T-helper 2 cell (primary cell): ENCODE measurements at places on chromosomes 4 and X.
A peak's percentile ranks its signal among the peaks of the same experiment; 100 is the strongest.

- no peak for DNase-seq
These were observed 10.9 kb upstream of the PGM2 start for GRCh38 chr4:37815591-37815990.

DNA sequence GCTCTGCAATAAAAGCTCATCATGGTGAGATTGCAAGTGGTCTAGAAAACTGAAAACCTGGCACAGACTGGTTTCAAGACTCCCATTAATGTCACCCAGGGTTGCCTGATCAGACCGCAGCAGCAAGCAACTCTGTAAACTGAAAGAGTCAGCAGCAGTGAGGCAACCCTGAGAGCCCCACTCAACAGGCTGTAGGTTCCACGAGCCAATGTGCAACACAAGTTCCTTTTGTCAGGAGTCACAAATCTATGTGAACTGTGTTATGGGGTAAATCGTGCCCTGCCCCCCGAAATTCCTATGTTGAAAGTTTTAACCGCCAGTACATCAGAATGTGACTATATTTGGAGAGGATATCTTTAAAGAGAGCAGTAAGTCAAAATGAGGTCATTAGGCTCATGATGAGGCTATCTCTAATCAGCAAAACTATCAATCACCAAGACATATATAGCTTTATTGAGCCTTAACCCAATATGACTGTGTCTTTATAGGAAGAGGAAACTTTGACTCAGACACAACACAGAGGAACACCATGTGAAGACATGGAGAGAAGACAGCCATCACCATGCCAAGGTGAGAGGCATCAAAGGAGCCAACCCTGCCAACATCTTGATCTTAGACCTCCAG, 94.0 kb downstream of the FBXO8 start:
- DNase-seq = no peak

GRCh38 chr4:142434519-142435224, 411.4 kb downstream of the INPP4B start:
- no peak for DNase-seq

DNA sequence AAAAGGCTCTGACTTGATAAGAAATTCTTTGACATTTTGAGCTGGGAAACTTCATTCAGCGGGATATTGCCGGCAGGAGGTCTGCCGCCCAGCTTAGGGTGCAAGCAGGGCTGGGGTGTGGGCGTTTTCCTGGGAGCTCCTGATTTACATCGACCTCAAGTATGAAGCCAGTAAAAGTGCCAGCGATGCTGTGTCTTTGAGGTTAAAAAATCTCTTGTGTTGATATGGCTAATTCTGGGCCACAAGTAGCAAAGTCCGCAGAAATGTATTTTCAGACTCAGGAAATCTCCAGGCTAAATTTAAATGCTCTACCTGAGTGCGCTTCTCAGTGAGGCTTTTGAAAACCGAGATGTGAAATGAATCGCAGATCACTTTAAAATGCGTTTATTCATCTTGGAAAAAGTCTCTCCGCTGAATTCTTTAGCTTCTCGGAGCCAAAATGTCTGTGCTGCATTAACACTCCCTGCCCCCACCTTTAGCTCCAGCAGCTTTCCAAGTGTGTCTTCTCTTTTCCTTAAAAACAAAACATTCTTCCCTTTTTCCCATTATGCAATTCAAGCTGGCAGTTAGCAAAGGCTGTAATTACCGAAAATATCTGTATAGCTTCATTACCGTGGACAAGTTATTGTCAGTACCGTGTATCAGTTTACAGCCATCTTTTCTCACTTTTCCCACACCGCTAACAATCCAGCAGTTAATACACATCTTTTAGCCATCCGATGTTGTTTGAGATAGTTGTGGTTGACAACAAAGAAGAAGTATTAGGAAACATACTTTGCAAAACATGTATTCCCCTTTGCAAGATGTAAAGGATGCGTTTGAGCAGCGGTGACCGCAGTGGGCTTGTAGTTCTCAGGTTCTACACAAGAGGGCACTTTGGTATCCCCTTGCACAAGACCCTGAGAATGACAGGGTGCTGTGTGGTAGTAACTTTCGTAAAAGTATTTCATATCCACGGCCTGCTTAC, 136.0 kb upstream of the STX18 start:
- no peak for DNase-seq

DNA sequence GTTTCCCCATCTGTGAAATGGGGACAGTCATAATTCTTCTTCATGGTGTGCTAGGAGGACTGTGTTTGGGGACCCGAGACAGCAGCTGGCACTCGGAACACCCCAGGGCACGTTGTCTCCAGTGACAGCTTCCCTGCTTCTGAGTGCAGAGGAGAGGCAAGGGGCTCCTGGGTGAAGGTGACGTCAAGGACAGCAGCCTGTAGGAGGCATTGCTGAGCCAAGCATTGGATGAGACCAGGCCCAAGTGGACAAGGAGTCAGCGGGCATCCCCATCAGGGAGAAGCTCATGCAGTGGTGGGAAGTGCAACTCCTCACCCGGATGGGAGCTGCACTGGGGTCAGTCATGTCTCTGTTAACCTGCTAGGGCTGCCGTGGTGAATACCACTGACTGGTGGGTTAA, 46.1 kb downstream of the EVC start:
- DNase-seq = no peak

GRCh38 chr4:111330786-111331185, 707.9 kb upstream of the PITX2 start:
- DNase-seq = no peak

DNA sequence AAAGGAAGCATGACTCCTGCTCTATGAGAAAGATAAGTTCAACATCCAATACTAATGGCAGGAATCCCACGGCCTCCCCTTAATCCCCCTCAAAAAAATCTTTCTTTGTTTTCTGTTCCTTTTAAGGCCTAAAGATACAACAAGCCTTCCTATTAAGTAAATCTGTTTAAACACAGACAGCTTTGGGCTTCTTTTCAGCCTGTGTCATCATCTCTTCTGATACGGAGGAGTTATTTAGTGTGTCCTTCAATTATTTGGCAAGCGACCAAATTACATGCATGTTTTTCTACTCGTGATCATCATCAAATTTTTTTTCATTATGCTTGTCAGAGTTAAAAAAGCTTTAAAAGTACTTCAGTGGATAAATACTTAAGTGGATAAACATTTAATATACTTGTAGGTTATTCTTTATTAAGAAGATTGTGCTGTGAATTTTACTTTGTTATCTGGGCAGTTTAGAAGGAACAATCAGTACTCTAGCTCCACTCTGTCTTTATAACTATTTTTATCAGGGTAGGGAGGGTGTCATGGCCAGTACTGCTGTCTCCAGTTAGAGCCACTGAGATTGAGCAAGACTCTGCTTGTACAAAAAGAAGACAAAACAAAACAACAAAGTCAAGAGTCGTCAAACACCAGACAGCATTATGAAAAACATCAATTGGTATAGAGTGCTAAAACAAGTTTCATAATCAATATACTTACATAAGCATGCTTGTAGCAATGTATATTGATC, 210.7 kb downstream of the PRR32 start:
- DNase-seq = no peak

DNA sequence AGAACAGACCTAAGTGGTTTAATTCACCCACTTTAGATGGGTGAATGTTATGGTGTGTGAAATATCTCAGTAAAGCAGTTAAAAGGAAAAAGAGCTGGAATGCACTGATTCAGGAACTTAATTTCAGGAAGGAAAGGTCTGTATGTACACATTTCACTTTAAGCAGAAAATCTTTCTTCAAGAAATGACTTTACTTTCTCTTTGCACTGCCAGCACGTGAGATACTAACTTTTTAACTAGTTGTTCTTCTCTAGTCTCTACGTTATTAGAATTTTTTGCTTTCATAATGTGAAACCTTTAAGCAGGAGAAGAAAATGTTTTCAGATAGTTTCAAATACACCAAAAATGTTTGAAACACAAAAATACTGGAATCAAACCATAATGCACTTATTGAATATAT, 18.8 kb downstream of the C4orf46 start:
- DNase-seq = no peak

DNA sequence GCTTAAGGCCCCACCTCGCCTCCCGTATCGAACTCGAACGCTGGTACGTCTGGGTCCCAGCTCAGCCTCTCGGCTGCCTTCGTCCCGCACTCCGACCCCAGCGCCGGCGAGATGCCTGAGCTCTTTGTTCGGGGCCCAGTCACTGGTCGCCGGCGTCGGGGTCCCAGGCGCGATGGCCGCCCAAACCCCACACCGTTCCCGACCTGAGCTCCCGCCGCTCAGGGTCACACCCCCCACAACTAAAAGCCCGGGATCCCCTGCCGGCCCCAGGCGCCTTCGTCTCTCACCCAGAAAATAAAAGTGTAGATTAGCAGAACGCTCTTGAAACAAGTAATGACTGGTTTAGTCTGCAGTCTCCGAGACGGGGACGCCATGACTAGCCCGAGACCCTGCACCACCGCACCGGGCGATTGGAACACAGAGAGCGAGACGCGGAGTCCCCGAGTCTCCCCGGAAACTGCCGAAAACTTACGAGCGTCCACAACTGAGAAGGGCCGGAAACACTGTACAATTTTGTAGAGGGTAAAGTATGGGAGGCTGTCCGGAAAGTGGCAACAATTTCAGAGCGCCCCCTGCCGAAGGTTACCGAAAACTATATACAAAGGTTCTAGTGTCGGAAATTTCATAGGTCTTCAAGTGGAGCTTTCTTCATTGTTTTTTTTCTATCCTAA, at the start of gene TSPAN6:
Gene TSPAN6, minus strand, starts transcription at position 486 of the 671 bp plus-strand sequence. Its CDS starts 112 bp downstream, at position 374.
- DNase-seq = peak; percentile 54

DNA sequence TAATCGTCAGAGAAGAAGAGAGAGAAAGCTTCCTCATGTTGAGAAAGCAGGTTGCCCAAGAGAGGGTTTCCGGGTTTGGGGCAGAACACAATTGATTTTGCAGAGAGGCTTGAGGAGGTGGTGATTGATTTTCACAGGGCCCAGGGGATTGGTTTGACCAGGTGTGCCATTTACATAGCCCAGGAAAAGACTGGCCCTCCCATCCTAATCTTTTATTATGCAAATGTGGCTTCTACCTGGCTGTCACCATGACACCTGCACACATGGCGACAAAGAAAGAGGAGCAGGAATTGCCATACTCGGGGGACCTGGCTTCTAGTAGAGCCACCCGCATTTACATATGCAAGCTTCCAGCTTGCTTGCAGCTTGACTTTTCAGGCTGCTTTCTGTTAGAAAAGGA, 405.3 kb downstream of the PPP4R3C start:
- DNase-seq = no peak

DNA sequence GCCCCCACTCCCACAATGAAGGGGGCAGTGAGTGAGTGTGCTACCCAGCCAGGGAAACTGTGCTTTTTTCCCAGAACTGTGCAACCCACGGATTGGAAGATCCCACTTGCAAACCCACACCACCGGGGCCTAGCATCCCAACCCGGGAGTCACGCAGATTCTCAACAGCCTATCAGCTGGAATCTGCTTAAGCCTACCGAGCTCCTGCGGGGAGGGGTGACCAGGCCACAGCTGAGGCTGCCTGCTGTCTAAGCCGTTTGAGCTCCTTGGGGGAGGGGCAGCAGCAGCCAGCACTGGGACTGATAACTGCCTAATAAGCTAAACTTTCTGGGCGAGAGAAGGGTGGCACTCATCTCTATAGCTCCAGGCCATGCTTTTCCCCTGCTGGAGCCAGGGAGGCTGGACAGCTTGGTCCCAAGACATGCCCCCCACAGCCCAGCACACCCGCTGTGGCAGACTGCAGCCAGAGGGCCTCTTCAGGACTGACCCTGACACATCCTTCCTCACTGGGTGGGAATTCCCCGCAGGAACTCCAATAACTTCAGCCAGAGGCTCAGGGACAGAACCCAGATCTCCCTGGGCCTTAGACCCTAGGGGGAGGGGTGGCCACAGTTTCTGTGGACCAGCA, 161.3 kb upstream of the MAGEB18 start:
- no peak for DNase-seq

- DNase-seq = no peak
These were observed 1.6 kb downstream of the OPRPN start for GRCh38 chr4:70399319-70399718.

GRCh38 chr4:164383358-164384220, 370.3 kb upstream of the SMIM31 start:
- DNase-seq = no peak

DNA sequence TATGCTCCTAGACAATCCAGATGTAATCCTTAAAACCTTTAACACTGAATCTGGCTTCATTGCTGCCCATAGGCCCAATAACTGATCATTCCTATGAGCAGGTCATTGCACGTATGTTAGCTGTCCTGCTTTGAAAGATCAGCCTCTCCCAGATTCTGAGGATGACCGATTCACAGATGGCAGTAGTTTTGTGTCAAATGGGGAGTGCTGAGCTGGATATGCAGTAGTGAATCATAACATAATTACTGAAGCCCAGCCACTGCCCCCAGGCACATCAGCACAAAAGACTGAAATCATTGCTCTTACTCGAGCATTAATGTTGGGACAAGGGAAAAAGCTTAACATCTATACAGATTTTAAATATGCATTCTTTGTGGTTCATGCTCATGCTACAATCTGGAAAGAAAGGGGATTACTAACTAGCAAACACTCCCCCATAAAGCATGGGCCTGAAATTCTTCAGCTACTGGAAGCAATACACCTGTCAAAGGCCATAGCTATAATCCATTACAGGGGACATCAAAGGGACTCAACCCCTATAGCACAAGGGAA, 16.4 kb upstream of the ZNF280C start:
- no peak for DNase-seq

- peak; percentile 9 for DNase-seq
These were observed 43.0 kb downstream of the CCDC158 start for GRCh38 chr4:76377911-76378310.

DNA sequence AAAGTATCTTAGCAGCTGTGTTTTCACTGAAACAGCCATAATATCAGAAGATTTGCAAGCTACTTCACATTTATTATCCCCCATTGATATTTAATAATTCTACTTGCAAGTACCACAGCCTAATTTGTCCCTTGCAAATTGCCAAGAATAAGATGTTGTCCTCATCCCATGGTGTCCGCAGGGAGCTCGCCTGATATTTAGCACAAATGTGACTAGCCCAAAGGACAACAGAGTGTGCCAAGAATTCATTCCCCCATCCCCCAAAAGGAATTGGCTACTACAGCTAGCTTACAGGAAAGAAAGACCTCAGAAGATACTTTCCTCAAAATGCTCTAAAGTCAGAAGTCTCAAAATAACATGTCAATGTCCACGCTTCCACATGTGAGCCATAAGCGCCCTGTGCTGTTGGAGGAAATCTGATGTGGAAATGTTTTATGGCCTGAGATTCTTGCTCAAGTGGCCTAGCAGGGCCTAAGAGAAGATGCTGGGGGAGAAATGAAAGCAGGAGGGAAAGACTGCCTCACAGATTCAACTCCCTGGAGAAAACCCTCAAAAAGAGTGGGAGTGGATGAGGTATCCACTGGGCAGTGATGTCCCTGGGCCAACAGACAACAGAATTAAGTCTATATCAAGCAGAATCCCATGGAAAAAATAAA, 111.4 kb downstream of the SH3KBP1 start:
- no peak for DNase-seq

DNA sequence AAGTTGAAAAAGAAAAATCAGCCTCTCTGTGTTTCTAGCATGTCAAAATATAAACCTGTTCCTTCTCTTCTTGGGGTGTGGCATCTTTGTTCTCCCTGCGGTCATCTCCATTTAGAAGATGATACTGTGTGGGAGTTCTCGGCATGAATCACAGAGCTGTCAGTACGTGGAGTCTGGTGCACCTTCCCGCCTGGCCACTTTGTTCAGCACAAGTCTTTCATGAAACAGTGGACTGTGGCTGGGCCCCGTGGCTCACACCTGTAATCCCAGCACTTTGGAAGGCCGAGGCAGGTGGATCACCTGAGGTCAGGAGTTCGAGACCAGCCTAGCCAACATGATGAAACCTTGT, 166.5 kb downstream of the MAML3 start:
- no peak for DNase-seq
